Suprapubic skin (tissue), 4 donors: ENCODE measurements at places on chromosomes 11 and 22. TPM values are rescaled to one million over a fixed set of nuclear protein-coding genes. Genes with fewer than 3 reads are reported as not detected.

Gene SERGEF
- total RNA-seq, result 37.4 TPM

Gene C11orf87
- 0.16 TPM for total RNA-seq

Gene GNG3
- total RNA-seq, result not detected

Gene MAPK1
- 76.9 TPM for total RNA-seq

Gene HIC2
- 6.2 TPM for total RNA-seq

Gene OR51B2
- not detected for total RNA-seq

Gene MRGPRX3
- total RNA-seq, result not detected

Gene FXYD6
- total RNA-seq, result 10.6 TPM

Gene SCARF2
- 2.8 TPM for total RNA-seq

Gene C11orf58
- total RNA-seq, result 135 TPM

Gene HSPB2
- total RNA-seq, result not detected

Gene MMP8
- total RNA-seq, result not detected

Gene C22orf31
- not detected for total RNA-seq

Gene ARHGAP32
- 93.4 TPM for total RNA-seq

Gene PTPN5
- 1.7 TPM for total RNA-seq

Gene TMPRSS6
- 1.5 TPM for total RNA-seq

Gene EHF
- total RNA-seq, result 138 TPM

Gene ELF5
- 11.9 TPM for total RNA-seq

Gene PVALB
- total RNA-seq, result not detected

Gene CASP1
- total RNA-seq, result 20.1 TPM

Gene MUC5AC
- total RNA-seq, result not detected

Gene NELL1
- total RNA-seq, result 3.9 TPM

Gene OR10A2
- not detected for total RNA-seq

Gene NCF4
- 2.2 TPM for total RNA-seq

Gene CCDC87
- total RNA-seq, result 0.30 TPM

Gene OR10A5
- not detected for total RNA-seq

Gene RBMXL2
- not detected for total RNA-seq

Gene ESAM
- 11.0 TPM for total RNA-seq

Gene PATE1
- total RNA-seq, result not detected

Gene PANX3
- not detected for total RNA-seq

Gene KCNQ1OT1
- total RNA-seq, result 3.1 TPM

Gene ACTN3
- total RNA-seq, result not detected

Gene SLC7A4
- total RNA-seq, result 2.2 TPM

Gene C11orf68
- 21.6 TPM for total RNA-seq

Gene KCNJ1
- 0.18 TPM for total RNA-seq

Gene TEF
- total RNA-seq, result 55.2 TPM

Gene HTR3A
- total RNA-seq, result not detected

Gene MPPED2
- total RNA-seq, result 1.9 TPM

Gene GSTT2B
- total RNA-seq, result 9.5 TPM

Gene SLC5A4
- not detected for total RNA-seq

Gene GALNT18
- total RNA-seq, result 26.0 TPM

Gene APOA4
- total RNA-seq, result 2.3 TPM

Gene SMIM35
- total RNA-seq, result not detected

Gene OR52N4
- not detected for total RNA-seq

Gene KRTAP5-3
- total RNA-seq, result not detected

Gene PHOX2A
- not detected for total RNA-seq

Gene CDPF1
- total RNA-seq, result 3.9 TPM

Gene NUMA1
- 393 TPM for total RNA-seq

Gene MS4A4E
- total RNA-seq, result 0.98 TPM

Gene ENTHD1
- total RNA-seq, result not detected

Gene TMEM151A
- total RNA-seq, result not detected

Gene PRCP
- 49.9 TPM for total RNA-seq

Gene MYOD1
- total RNA-seq, result not detected

Gene GAB4
- not detected for total RNA-seq
